ENCODE measurements at places on chromosomes 7 and 10. TPM values are rescaled to one million over a fixed set of nuclear protein-coding genes. Genes with fewer than 3 reads are reported as not detected.

- no peak for DNase-seq
Measured at GRCh38 chr10:100019787-100020141, 10.0 kb upstream of the DNMBP start.

GRCh38 chr10:123309731-123310130 lies 155.5 kb downstream of the BUB3 start:
- DNase-seq = no peak

GRCh38 chr7:68200051-68200670 lies 1203.5 kb downstream of the TYW1 start:
- DNase-seq = no peak

The SPAM1 gene
- polyA plus RNA-seq = not detected

The OR2A5 gene
- polyA plus RNA-seq = 0.36 TPM

Data from renal pelvis (tissue), 12 donors.